ENCODE measurements at places on chromosomes 6 and 20.

GRCh38 chr6:140393665-140394540, 1019.5 kb upstream of the CITED2 start:
- DNase-seq, result no peak

DNA sequence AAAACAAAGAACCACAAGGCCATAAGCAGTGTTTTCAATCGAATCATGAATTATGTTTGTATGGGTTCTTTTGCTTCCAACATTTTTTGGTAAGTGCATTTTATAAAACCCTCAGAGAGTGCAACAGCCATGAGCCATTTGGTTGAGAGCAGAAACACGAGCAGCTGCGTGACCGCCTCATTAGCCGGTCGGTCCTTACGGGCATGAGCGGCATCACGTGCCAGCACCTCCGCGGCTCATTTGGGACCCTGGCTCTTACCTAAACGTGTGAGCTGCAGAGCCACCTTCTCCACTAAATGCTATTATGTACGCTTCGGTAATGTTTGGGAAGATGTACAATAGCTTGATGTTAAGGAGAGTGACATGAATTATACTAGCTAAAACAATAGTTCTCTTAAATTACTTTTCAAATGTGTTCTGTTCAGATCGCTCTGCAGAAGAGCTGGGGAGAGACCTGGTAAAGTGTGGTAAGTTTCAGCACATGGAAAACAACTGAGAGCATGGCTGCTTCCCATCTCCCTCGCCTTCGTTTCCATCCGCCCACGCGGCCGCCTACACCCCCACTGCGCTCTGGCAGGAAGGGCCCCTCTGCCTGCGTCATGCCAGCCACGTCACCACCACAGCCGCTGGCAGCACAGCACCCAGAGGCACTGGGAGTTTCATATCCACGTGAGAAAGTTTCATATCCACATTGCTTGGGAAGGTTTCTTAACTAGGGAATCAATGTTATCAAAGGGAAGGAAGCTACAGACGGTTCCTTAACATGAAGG, 23.7 kb upstream of the PDE10A start:
- DNase-seq, result no peak

GRCh38 chr20:40702504-40702903, 13.5 kb upstream of the MAFB start:
- DNase-seq, result no peak

DNA sequence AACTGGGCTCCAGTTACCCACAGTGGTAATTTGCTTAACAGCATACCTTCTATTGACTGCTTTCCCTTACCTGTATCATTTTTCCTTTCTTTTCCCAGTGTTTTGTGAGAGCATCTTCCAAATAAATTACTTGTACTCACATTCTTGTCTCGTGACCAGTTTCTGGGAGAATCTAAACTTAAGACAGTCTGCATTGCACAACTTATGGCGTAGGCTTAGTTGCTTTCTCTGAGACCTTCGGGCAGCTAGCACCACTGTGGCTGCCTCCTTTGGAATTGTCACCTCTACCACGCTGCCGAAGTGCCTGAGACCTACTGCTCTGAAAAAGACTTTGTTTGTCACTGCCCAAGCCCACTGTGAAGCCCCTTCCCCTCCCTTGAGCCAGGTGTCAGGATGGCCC, 188.1 kb upstream of the BMP2 start:
- no peak for DNase-seq

GRCh38 chr6:63415286-63415685, 95.5 kb upstream of the LGSN start:
- DNase-seq, result no peak

GRCh38 chr20:1536893-1537730, 20.4 kb downstream of the SIRPD start:
- no peak for DNase-seq

DNA sequence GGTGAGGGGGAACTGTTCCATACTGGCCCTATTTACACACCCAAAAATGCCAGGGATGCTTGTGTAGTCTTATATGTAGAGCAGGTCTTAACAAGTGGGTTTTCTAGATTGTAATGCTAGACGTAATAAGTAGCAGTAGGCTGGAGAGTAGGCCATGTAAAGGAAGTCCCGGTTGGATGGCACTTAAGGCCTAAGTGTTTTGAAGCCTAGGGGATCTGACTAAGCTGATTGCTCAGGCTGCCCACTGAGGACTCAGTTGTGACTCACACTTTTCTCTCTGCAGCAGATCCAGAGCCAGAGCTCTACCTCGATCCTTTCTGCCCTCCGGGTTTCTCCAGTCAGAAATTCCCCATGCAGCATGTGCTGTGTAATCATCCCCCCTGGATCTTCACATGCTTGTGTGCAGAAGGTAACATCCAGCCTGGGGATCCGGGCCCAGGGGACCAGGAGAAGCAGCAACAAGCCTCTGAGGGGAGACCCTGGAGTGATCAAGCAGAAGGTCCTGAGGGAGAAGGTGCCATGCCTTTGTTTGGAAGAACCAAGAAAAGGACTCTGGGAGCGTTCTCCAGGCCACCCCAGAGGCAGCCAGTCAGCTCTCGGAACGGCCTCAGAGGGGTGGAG, 26.6 kb downstream of the ZNF133 start:
- no peak for DNase-seq

Data from CMK (cell line).